ENCODE measurements at places on chromosomes 4 and X.

DNA sequence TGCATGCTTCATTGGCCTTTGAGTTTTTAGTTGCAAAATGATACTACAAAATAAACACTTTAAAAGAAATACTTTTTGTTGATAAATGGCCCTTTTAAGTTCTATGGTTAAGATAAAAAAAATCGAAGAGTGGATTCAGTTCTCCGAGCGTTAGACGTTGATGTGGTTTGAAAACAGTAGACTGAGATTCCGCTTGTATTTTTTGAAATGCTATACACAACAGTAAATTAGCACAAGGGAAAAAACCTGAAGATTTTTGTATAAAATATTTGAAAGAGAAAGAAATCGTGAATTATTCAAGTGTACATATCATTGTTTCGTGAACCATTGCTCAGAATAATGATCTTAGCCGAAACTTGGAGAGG lies 1.4 kb downstream of the BMP2K start:
- no peak for DNase-seq

DNA sequence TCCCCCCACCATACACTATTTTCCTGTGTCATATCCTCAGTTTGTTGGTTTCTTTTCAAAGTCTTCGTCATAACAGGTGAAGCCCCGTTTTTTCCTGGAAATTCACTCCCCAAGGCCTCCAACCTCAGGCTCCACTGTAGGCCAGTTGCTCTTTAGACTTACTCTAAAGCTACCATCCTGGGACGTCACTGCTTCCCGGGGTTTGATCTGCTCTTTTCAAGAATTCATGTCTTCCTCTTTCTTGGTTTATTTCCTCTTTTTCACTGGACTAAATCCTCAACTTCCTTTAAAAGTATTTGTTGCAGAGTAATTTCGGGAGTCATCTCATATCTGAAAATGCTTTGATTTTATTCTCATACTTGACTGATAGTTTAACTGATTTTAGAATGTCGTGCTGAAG lies 6.5 kb upstream of the SERTM2 start:
- no peak for DNase-seq

- DNase-seq, result no peak
Measured at GRCh38 chr4:121472937-121473721, 92.3 kb upstream of the QRFPR start.

- no peak for DNase-seq
Measured at GRCh38 chr4:15971068-15971801, 8.3 kb upstream of the FGFBP2 start.

GRCh38 chr4:24405341-24405740 lies 179.0 kb downstream of the DHX15 start:
- DNase-seq, result no peak

DNA sequence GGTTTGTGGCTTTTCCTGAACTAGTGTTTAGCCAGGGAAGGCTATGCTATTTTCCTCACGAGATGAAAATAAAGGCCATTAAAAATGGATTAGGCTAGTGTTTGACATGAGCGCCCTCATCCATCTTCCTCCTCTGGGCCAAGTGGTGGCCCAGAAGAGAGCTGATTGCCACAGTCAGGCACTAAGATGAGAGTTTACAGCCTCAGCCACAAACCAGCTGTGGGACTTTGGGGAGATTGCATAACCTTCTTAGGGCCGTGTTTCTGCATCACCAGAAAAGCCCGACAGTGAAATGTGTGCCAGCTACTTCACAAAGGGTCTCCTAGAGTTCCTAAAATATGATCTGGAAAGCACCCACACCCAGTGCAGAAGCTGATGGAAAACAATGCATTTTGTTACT lies 42.3 kb upstream of the LNX1 start:
- no peak for DNase-seq

DNA sequence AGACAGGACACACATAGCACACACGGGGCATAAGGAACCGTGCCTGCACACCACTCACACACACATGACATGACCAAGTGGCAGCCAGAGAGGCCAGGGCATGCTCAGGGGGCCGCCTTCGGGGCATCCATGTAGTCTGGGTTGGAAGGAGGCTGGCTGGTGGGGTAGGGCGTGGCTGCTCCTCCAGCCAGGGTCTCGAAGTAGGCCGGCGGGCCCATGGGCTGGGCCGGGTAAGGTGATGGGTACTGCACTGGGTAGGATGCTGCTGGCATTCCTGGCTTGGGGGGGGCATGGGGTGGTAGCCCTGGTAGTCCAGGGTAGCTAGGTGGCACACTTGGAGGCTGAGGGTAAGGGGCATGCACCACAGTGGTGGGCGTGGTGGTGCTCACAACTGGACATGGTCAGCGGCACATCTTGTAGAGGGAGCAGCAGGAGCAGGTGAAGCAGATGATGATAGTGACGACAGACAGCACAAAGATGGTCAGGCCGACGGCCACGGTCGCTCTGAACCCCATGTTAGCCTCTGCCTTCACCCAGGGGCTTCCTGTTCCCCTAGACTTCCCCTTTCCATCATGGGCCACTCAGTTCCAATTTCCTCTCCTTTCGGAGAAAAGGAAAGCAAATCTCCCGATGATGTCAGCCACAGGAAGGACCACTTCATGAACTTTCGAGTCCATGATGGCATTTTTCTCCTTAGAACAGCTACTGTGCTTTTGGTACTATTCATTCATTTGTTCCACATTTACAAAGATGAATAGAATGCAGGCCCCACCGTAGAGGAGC lies 10.9 kb upstream of the DDX3X start:
- DNase-seq, result no peak

- DNase-seq, result no peak
Measured at GRCh38 chr4:54661169-54661568, 3.4 kb downstream of the KIT start.

DNA sequence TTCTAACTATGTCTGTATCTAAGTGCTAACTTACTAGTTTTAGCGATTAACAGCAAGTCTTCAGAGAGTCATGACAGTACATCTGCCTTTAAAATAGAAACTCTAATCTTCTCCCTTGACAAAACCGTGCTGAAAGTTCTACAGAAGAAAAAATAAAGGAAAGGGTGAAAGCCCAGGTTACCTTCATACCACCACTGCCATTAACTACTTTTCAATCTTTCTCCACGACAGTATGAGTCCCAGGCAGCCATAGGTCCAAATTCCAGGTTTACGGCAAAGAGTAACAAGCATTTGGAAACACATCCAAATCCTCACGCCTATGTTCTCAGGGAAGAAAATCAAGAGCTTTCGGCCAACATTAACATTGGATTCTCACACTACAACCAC lies 12.4 kb upstream of the ZCCHC13 start:
- DNase-seq, result no peak

DNA sequence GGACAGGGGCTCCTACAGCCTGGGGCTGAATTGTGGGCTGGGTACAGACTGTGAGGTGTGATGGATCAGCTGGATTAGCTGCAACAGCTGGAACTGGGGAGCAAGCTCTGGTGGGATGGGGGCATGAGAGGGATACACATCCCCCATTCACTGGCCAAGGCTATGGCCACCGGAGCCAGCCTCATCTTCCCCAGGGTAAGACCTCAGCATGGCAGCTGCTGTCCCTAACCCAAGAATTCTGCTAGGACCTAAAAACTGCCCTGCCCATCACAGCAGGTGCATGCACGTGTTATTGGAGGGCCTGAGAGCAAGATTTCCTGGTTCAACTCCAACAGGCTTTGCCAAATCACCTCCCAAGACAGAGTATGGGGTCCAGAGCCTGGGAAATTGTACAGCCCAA lies 258.6 kb upstream of the AGTR2 start:
- DNase-seq, result no peak

DNA sequence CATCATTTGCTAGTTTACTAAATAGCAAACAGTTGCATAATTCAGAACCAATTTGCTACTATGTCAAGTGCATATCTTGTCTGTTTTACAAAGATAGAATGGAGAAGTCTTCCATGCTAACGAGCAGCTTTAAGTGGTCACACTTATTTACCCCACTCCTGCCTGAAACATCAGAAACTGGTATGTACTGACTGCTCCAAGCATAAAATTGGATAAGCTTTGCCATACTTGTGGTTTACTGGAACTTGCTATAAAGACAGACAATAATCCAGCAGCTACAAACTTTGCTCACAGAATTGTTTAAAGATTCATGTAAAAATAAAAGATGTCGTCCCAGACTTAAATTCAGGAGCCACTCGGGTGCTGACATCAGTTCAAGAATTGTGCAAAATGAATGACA lies 13.3 kb upstream of the CDKL2 start:
- DNase-seq, result no peak

- peak; percentile 22 for DNase-seq
Measured at GRCh38 chr4:25993395-25994185, 79.6 kb downstream of the SMIM20 start.

- no peak for DNase-seq
Measured at GRCh38 chrX:39905538-39905891, 192.2 kb downstream of the BCOR start.

- DNase-seq, result no peak
Measured at GRCh38 chr4:132642016-132642817, 506.9 kb upstream of the PCDH10 start.

- no peak for DNase-seq
Measured at GRCh38 chr4:97500423-97500822, 642.9 kb downstream of the STPG2 start.

DNA sequence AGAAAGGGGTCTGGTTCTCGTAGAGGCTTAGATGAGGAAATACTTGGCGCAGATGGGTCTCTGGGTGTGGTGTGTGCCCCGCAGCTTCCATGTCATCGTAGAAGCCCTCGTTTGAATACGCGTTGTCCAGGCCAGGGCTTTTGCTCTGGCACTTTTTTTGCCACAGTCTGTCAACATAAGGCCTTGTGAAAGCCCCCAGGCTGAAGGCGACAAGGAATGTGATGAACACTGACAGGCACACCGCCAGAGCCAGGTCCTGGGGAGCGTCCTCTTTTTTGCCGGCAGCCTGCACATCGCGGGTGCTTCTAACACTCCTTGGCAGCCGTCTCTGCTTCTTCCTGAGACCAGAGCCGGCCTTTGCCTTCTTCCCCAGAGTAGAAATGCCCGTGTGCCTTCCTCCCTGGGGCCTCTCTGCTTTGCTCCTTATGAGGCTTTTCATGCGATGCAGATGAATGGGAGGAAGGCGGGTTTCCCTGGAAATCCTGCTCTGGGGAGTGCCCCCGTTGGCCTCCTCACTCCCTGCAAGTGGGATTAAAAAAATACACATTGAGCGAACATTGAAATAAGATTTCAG lies 24.4 kb downstream of the LRRC66 start:
- DNase-seq, result no peak

DNA sequence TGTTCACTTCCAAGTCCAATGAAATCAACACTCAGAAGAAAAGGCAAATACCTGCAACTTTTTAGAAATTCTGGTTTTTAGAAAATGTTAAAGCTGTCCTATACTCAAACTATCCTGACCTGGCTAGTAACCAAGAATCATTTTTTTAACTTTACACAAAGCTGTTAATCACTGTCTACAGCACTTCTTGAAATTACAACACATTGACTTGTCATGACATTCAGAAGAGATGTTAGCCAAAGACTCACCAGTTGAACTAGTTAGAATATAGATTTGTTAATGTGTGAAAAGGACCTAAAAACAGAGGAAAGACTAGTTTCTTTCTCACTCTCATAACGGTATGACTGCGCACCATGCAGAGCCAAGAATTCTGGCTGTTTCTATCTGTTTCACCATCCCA lies 98.8 kb downstream of the COX18 start:
- DNase-seq, result no peak

GRCh38 chr4:3873408-3874027 lies 107.3 kb downstream of the ADRA2C start:
- DNase-seq, result no peak

- DNase-seq, result no peak
Measured at GRCh38 chr4:80875642-80876041, 154.9 kb upstream of the BMP3 start.

- no peak for DNase-seq
Measured at GRCh38 chr4:81639248-81639647, 167.5 kb upstream of the RASGEF1B start.

- no peak for DNase-seq
Measured at GRCh38 chr4:184165291-184165690, 52.4 kb downstream of the ENPP6 start.

GRCh38 chr4:41207291-41207831 lies 7.0 kb downstream of the APBB2 start:
- no peak for DNase-seq

All from T-helper 2 cell treated with Interferon-gamma antibody and Interleukin-4, amounts not matched to agents 5 μg/mL and 100 μg/mL, for 36 hours (primary cell).